Panc1 (cell line): ENCODE measurements at places on chromosomes 4 and X. TPM values are rescaled to one million over a fixed set of nuclear protein-coding genes. Genes with fewer than 3 reads are reported as not detected.
A peak's percentile ranks its signal among the peaks of the same experiment; 100 is the strongest.

DNA sequence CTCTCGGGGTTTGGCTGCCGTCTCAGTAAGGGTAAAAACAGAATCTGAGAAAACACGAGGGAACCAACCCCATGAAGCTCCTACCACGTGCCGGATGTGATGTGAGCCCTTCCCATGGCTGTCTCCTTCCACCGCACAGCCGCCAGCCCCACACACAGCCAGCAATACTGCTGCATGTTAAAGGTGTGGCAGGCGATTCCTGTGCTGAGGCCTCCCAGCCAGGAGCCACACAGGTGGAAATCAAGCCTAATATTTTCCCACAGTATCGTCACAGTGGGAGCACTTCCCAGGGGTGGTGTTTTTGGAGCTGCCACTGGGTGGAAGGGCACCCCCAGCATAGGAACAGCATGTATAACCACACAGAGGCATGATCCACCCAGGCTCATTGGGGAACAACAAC is 77.5 kb downstream of the SLC2A9 start:
- H3K4me3 ChIP-seq: no peak overlapping the region
- H3K4me1 ChIP-seq: no peaks in the 10 kb centered on the region
- no peaks in the 10 kb centered on the region for H3K27me3 ChIP-seq
- DNase-seq: no peak

DNA sequence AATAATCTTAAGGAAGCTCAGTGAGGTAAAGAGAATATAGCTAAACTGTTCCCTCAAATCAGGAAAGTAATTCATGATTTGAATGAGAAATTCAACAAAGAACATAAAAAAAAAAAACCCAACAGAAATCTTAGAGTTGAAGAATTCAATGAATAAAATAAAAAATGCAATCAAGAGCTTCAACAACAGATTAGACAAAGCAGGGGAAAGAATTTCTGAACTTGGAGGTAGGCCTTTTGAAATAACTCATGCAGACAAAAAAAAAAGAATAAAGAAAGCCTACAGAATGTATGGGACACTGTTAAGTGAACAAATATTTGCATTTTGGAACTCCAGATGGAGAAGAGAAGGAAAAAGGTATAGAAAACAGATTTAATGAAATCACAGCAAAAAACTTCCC is 77.9 kb downstream of the CBR4 start:
- no peak overlapping the region for H3K4me3 ChIP-seq
- no peaks in the 10 kb centered on the region for H3K27me3 ChIP-seq
- no peaks in the 10 kb centered on the region for H3K36me3 ChIP-seq
- DNase-seq: no peak
- H3K4me1 ChIP-seq: no peaks in the 10 kb centered on the region

DNA sequence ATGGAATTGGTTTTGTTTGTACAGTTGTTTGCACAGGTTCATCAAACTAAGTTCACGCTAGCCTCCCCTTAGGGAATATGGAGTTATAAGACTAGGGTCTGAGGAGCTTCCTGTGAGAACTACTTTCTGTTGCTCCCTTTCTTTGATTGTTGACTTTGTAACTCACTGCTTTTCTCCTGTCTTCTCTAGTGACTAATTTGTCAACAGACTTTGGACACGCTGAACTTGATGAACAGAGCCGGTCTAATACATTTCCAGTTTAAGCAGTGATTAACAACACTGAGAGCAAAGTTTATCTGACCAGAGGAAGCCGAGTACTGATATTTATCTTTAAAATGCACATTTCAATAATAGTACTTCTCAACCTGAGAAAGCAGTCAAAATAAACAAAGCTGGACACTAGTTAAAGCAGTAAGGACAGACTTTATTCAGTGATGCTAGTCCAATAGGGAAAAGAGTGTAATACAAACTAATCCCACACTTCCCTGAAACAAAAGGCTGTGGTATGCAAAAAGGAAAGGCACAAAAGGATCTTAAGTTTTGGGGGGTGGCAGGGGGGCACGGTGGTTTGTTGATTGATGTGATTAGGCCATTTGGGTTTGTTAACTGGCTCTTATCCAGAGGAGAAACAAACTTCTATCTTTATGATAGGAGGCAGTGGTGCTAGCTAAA is 2.7 kb upstream of the NUDT9 start:
- peak overlapping the region; percentile 54 for H3K27ac ChIP-seq
- H3K4me1 ChIP-seq: peaks cover 17% of the 10 kb centered on the region; the same call in 1 of the 2 replicates
- DNase-seq: no peak
- no peaks in the 10 kb centered on the region for H3K27me3 ChIP-seq
- no peak overlapping the region for H3K4me3 ChIP-seq

- H3K4me1 ChIP-seq: no peaks in the 10 kb centered on the region
- H3K4me3 ChIP-seq: no peak overlapping the region
Measured at GRCh38 chrX:51461053-51462044, 35.0 kb downstream of the NUDT11 start.

Gene FRG2
- total RNA-seq: not detected

Gene SMIM43
- total RNA-seq: not detected
